ENCODE measurements at places on chromosomes 4 and X.

DNA sequence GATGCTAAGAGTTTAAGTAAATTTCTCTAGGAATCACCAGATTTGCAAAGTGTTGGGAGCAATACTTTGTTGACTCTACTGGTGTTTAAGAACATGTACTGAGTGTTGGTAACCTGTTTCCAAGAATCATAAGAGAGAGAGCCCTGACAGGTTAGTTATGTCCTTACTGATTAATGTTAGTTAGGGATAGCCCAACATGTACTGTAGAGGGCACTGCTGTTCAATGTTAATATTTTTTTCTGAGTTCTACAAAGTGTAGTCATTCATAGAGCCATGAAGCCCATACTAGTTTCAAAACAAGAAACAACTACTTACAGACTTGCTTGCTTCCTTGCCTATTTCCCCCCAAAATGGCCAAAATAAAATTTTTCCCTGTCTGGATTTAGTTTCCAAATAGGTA, 11.9 kb downstream of the TMPRSS11D start:
- no peak for DNase-seq

- DNase-seq: no peak
These were observed 316.7 kb upstream of the KLF3 start for GRCh38 chr4:38347251-38347650.

- no peak for DNase-seq
These were observed 96.3 kb downstream of the MAML3 start for GRCh38 chr4:140057701-140058100.

- DNase-seq: no peak
These were observed 12.4 kb downstream of the LAP3 start for GRCh38 chr4:17589355-17589754.

DNA sequence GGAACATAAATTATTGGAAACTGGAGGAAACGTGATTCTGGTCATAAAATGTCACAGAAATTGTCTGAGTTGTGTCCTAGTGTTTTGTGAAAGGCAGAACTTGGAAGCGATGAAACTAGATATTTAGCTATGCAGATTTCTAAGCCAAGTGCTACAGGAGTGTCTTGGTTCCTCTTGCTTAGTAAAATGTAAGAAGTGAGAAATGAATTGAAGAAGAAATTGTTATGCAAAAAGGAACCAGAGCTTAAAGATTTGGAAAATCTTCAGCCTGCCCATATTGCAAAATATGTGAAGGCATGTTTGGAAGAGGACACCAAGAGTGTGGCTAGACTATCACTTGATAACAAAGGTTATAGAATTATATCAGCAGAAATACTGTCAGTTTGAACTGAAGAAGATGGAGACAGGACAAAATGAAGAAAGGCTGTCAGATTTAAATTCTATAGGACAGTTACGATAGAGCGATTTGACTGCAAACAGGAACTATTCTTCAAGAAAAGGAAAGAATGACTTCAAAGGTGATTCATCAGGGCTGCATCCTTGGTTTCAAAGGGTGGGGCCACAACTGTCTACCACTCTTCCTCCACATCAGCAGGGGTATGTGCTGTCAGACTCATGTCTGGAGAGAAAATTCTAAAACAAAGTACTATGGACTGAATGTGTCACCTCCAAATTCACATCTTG, 9.4 kb upstream of the CDS1 start:
- DNase-seq: no peak

DNA sequence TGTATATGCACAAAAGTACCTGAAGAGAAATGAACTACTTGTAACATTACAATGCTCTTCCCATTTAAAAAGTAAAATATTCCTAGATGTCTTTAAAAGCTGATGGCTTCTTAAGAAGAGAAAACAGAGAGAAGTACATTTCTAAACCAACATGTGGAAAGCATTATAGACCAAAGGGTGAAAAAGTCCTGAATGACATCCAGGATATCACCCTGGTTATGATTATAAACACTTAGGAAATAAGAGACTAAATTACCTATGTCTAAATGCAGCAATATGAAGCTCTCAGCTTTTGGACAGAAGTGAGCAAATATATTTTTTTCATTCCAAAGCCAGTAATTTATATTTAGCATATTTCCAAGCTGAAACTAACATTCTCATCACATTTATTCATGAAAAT, 21.7 kb upstream of the EGFL6 start:
- DNase-seq: no peak

GRCh38 chrX:116142976-116143375, 27.6 kb upstream of the AGTR2 start:
- DNase-seq: no peak

DNA sequence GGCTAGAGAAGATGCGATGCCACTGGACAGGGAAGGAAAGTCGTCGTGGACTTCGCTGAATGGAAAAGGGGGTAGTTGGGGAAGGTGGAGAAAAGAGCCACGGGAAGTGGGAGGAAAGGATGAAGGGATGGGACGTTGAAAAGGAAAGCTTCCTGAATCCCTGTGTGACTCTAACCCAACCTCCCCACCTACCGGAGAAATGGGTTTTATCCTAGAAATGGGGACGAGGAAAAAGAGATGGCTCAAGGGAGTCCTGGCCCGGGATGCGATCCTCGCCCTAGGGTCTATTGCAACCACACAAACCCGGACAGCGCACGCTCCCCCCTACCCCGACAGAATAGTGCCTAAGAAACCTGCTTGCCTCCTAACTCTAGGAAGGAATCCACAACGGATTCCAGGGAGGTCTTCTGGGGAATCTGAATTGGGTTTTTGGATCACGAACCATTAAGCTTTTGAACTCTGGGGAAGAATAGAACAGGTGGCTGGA, 738 bp upstream of the TSPAN5 start:
- peak; percentile 21 for DNase-seq

DNA sequence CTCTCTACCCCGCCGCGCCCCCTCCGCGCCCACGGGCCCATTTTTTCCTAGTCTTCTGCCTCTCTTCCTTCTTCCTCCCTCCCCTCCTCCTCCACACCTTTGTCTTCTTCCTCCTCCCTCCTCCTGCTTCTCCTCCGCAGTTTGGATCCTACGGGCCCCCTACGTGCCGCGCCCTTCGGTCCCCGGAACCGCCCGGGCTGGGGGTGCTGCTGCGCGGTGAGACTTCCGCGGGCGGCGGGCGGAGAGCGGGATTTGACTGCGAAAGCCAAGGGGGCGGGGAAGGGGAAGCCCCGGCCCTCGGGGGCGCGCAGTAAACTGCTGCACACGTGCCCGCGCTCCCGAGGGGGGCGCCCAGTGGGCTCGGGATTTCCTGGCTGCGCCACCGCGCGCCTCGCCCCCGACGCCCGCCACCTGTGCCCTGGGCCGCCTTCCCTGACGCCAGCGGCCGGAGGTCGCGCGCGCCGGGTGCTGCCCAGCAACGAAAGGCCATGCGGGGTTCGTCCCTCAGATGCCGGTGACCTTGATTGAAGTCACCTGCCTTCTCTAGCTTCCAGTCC, 3.3 kb upstream of the NKX3-2 start:
- DNase-seq: peak; percentile 68

DNA sequence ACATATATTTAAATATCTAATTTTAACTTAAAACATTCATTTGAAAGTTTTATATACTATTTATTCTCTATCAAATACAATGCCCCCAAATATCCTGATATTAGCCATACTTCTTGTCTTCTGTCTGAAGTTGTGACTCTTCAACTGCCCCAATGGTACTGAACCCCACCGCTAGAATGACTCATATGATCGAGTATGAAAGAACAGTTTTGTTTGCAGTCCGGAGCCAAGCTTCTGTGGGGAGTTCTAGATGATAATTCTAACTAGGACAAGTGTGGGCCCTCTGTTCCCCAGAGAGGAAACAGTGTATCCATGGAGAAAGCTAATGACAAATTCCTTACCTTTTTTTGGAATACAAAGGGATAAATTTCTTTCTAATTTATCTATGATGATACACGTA, 24.7 kb upstream of the CT47A1 start:
- DNase-seq: no peak

All from nephron progenitor cell (in vitro differentiated cells).